ENCODE measurements at places on chromosomes 5 and 9.

GRCh38 chr9:38334234-38334633 lies 58.3 kb upstream of the ALDH1B1 start:
- DNase-seq, result no peak

GRCh38 chr5:92371889-92372235 lies 988.7 kb upstream of the ARRDC3 start:
- no peak for DNase-seq

DNA sequence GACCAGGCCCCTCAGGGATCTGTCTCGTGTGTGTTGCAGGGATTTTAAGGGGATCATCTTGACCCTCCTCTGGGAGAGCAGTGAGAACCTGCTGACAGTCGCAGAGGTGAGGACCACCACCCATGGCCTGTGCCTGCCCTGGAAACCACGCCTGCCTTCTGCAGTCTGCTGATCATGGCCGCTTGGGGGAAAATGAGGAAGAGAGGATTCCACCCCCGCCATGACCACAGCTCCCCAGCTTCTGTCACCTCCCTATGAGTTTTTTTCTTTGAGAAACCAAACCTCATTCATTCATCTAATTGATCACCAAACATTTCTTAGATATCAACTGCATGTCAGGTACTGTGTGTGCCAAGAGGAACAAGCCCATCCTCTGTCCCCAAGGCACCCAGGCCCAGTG lies 46.3 kb upstream of the TDRD7 start:
- DNase-seq, result no peak

DNA sequence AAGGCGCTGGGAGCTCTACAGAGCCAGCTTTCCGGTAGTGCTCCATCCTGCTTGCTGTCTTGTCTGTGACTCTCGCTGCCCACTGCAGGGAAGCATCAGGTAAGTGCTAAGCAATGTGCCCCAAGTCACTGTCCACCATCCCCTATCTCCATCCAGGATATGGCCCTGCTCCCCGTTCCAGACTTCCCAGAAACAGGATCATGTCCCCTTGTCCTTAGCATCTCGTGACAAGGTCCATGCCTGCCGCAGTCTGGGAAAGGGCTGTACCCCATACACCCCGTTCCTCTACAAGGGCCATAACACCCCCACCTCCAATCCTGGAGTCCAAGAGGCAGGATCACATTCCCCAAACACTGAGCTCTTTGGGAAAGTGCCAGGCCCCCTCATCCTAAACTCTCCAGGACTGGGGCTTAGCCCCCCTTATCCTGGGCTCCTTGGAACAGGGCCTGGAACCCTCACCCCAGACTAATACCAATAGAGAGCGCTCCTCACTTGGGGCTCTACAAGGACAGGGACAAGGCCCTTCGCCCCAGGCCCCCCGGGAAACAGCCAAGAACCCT lies 566 bp downstream of the RPP25L start:
- no peak for DNase-seq

GRCh38 chr5:99020698-99021048 lies 91.9 kb upstream of the CHD1 start:
- no peak for DNase-seq

All from T-helper 2 cell (primary cell).